OCI-LY7 (cell line): ENCODE measurements at places on chromosomes 6 and 20. TPM values are rescaled to one million over a fixed set of nuclear protein-coding genes. Genes with fewer than 3 reads are reported as not detected.
A peak's percentile ranks its signal among the peaks of the same experiment; 100 is the strongest.

DNA sequence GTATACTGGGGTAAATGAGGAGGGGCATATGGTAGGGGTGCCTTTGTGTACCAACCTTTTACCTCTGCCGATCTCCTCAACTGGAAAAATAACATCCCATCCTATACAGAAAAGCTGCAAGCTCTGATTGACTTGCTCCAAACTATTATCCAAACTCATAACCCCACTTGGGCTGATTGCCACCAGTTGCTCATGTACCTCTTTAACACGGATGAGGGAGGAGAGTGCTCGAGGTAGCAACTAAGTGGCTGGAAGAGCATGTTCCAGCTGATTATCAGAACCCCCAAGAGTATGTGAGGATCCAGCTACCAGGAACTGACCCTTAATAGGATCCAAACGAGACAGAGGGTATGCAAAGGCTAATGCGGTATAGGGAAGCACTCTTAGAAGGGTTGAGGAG is 299.6 kb downstream of the RNGTT start:
- no peak for DNase-seq

DNA sequence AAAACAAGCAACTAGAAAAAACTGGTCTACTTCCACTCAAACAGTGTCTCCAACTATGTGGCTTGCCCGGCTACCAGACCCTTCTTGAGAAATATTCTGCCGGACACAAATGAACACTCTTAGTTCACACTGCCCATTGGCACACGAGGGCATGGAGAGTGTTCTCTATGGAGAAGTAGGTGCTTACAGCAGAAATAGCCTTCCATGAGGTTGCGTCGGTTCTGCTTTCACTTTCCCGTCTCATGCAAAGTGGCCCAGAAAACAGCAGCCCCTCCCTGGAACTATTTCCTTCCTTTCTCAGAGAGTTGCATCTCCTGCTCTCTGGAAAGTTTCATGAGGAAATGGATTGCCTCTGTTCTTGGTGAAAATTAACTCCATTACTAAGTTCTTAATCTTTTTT is 9.5 kb upstream of the HLA-DOA start:
- DNase-seq = no peak

DNA sequence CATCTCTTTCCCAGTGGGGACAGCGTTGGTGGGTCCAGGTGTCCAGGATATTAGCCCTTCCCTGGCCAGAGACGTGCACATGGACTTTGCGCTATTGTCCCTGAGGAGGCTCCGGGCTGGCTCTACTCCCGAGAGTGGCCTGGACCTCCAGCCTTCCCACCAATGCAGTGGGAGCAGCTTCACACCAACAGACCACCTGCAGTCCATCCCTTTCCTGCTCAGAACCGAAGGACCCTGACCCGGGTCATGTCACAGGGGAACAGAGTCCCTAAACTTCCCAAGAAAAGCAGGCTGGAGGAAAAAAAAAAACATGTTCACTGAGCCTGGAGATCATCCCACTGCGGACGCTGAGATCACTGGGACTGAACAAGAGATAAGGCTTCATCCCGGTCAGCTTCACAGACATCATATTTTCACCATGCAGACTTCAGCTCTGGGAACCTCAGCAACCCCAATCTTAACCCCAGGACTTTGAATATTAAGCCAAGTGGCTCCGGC is 18.3 kb downstream of the ZMYND8 start:
- DNase-seq = no peak

- no peak for DNase-seq
These were observed 49.4 kb downstream of the ERMARD start for GRCh38 chr6:169800668-169801395.

- DNase-seq = no peak
These were observed 79.1 kb downstream of the EYA2 start for GRCh38 chr20:46973766-46974165.

DNA sequence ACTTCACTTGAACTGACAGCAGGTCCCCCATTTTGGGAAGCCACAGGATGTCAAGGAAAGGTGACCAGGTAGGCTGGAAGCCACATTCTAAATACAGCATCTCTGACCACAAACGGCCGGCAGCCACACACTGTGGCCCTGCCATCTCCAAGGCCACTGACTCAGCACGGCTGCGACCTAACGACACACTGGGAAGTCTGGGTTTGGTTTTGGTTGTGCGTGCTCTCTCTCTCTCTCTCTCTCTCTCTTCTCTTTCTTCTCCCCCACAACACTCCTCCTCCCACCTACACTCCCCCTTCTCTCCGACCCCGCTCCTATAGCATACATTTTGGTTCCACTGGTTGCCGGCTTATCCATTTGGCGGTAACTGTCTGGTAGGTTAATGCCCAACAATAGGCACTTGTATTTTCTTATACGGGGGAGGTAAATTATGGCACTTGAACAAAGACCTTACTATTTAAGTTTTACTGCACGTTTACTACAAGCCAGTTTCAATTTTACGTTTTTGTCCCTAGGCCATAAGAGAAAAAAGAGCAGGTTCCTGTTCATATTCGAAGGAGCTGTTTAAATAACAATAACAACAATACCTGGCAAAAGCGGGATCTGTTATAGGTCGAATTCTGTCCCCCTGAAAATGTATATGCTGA is 103.6 kb downstream of the GMDS start:
- no peak for DNase-seq

- DNase-seq = no peak
These were observed 13.6 kb upstream of the GMDS start for GRCh38 chr6:2259002-2259494.

DNA sequence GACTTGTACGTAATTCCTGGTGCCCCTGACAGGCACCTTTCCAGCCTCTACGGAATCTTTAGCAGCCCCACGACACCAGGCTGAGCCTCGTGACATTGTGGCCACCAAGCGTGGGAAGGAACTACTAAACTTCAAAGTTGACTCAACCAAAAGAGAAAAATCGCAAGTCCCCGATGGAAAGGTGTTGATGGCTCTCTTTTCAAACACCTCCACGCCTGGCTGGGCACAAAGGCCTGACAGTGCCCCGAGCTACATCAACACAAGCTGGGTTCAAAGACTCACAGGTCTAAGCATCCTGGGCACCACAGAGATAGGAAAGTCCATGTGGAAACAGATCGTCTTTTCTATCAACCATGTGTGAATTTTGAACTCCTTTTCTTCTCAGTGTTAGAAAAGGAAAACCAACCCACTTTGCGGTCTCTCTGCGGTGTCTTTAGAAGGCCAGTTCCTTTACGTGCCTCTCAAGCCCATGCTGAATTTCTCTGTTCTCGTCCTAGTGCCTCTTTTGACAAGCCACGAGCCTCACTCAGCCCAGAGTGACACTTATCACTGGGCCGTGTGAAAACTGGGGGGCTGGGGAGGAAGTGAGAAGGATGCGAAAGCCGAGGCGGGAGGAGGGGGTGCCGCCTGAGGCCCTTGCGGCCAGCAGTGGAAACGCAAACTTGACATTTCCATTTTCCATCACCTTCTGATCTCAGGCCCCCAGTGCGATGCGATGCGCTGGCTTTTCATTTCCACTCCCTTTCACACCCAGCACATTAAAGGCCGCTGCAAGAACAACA is 59.4 kb downstream of the GFOD1 start:
- DNase-seq = peak; percentile 72

- DNase-seq = no peak
These were observed 9.2 kb downstream of the LY86 start for GRCh38 chr6:6597682-6598081.

GRCh38 chr6:34276881-34277762 is 28.3 kb upstream of the SMIM29 start:
- no peak for DNase-seq

DNA sequence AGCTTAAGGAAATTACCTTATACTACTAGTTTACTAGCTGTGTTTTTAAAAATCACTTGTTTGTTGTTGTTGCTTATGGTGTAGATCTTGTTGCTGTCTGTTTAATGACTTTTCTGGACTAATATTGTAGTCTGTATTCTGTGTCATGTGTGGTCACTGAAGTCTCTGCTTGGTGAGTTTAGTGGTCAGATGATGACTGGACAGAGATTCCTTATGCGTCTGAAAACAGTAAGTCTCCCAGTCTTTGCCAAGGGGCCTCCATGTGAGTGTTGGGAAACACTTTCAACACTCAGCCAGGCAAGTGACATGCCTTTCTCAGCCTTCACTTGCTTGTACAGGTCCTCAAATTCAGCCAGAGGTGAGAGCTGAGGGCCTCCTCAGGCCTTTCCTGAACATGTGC is 256.9 kb upstream of the RNF24 start:
- DNase-seq = no peak

DNA sequence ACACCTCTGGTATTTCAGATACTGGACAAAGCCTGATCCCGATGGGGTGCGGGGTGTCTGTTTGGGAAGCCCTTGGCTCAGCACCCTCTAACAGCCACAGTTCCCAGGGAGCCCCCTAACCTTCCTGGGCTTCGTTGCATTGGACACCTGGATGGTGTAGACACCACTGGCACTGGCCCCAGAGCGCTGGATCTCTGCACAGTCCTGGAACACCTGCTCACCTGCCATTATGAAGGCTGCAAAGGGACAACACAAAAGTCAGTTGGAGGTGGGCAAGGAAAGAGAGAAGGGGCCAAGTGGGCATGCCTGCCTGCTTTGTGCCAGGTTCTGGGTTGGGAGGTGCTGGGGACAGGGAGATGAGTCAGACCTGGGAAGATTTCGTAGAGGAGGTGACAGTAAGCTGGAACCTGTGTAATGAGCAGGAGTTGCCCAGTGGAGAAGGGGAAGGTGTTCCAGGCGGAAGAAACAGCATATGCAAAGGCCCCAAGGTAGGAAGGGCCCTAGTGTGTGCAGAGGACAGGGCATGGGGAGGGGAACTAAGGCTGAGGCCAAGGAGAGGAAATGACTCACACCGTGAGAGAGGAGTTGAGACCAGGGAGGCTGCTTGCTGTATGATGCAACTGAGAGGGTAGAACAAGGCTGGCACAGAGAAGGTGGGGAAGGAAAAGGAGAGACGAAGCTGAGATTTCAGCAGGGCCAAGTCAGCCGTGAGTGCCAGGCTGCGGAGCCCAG is 34.9 kb downstream of the ANGPT4 start:
- no peak for DNase-seq

GRCh38 chr6:46539866-46540265 is 48.6 kb upstream of the RCAN2 start:
- DNase-seq = no peak

- no peak for DNase-seq
These were observed 4.7 kb upstream of the TAAR1 start for GRCh38 chr6:132663661-132664060.

DNA sequence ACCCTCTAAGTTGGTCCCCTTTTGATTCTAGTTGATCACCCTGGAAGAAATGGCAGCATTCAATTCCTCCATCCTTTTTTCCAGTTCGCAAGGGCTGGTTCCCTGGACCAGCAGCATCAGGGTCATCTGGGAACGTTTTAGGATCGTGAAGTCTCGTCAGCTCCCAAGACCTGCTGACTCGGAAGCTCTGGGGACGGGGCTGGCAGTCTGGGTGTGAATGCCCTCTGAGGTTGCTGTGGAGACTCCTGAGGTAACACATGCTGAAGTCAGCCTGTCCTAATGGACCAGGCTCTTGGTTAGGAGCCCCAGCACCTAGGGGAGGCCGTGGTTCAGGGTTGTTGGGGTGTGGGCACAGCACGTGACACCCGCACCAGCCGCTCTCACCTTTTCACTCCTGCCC is 164.1 kb downstream of the SYNDIG1 start:
- no peak for DNase-seq

DNA sequence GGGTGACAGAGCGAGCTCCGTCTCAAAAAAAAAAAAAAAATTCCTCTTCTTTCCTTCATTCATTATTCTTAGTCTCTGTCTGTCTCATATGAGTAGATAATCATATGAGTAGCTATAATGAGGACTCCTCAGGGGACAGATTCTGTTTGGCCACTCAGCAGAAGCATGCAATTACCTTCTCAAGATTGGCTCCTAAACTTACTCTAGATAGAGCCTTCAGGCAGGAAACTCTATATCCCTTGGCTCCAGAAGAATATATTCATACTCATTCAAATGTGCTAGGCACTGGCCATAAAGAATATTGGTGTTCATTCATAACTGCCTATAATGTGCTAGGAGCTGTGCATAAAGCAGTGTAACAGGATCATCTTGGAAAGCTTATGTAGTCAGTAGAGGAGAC is 2.2 kb upstream of the ACAT2 start:
- DNase-seq = peak; percentile 16

GRCh38 chr20:1858871-1859270 is 36.3 kb upstream of the SIRPA start:
- no peak for DNase-seq

DNA sequence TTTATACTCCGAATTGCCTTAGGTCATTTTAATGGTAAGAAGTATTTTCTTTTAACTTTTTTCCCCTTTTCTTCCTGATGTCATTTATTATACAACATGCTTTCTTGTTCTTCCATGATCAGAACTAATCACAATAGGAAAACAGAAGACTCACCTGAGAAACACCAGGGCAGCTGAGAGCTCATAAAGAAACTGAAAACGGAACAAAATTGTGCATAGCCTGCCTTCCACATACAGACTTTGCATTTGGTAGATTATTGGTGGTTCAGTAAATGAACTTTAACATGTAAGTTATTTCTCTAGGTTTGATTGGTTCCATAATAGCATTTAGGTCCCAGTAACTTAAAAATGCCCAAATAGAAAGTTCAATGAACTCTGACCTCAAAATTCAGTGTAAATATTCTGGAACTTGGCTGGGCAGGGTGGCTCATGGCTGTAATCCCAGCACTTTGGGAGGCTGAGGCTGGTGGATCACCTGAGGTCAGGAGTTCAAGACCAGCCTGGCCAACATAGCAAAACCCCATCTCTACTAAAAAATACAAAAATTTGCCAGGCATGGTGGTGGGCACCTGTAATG is 161.1 kb upstream of the DTNBP1 start:
- DNase-seq = no peak

DNA sequence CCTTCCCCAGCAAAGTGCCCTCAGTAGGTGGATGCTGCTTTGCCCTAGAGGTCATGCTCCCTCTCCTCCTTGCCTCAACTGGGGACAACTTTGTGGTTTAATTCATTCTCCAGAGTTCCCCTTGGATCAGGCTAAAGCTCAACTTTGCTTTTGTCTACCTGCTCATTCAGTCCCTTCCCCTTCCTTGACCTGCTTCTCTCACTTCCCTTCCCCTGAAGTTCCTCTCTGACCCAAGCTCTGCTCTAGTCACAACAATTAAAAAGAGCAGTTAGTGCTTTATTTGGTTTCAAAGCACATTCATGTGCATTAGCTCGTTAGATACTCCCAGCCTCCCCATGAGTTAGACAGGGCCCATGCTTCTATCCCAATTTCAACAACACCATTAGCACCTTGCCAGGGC is 71.3 kb downstream of the DZANK1 start:
- peak; percentile 4 for DNase-seq

GRCh38 chr6:110520209-110520965 is 44.0 kb upstream of the SLC22A16 start:
- DNase-seq = no peak

GRCh38 chr6:41345901-41346300 is 10.5 kb downstream of the NCR2 start:
- no peak for DNase-seq

The CALHM6 gene
- total RNA-seq = 0.79 and 1.8 TPM in 2 replicates

The CST2 gene
- not detected in 2 replicates for total RNA-seq

The SAPCD1 gene
- 53.5 and 66.8 TPM in 2 replicates for total RNA-seq
